ENCODE measurements at places on chromosomes 11 and 22. TPM values are rescaled to one million over a fixed set of nuclear protein-coding genes. Genes with fewer than 3 reads are reported as not detected.

The GGT1 gene
- 105 TPM for total RNA-seq

The C22orf42 gene
- total RNA-seq: not detected

The MMP27 gene
- not detected for total RNA-seq

The CNGA4 gene
- not detected for total RNA-seq

The ADM2 gene
- 0.51 TPM for total RNA-seq

The CDC45 gene
- 24.1 TPM for total RNA-seq

The SPTBN2 gene
- 8.7 TPM for total RNA-seq

The PPM1F gene
- 14.7 TPM for total RNA-seq

The ASPHD2 gene
- total RNA-seq: 1.0 TPM

The SLC25A18 gene
- total RNA-seq: 0.45 TPM

The CSF2RB gene
- total RNA-seq: not detected

The C22orf15 gene
- not detected for total RNA-seq

The DSCAML1 gene
- total RNA-seq: 0.35 TPM

The UPK3A gene
- total RNA-seq: not detected

The APOBEC3F gene
- total RNA-seq: 1.8 TPM

The SLC2A11 gene
- total RNA-seq: 10.0 TPM

The CRYBB1 gene
- total RNA-seq: not detected

The GDPD5 gene
- 13.0 TPM for total RNA-seq

The FIBIN gene
- not detected for total RNA-seq

The UBASH3B gene
- 36.5 TPM for total RNA-seq

The CBX7 gene
- total RNA-seq: 1.6 TPM

The VWCE gene
- 0.56 TPM for total RNA-seq

The NOX4 gene
- total RNA-seq: not detected

The CTSW gene
- total RNA-seq: not detected

The FADS3 gene
- 80.5 TPM for total RNA-seq

The SLC22A25 gene
- not detected for total RNA-seq
